Stimulated activated CD4-positive, alpha-beta T cell treated with anti-CD3 and anti-CD28 coated beads, Interleukin-1b, Interleukin-23, amount 100 ng/mL, for 48 hours (primary cell): ENCODE measurements at places on chromosomes 3 and 15.

GRCh38 chr3:125119752-125120378 is 64.1 kb upstream of the HEG1 start:
- DNase-seq = no peak

- DNase-seq = no peak
Measured at GRCh38 chr3:35640190-35641165, 1.2 kb downstream of the ARPP21 start.

- DNase-seq = no peak
Measured at GRCh38 chr15:52183562-52184173, 7.5 kb downstream of the GNB5 start.

- no peak for DNase-seq
Measured at GRCh38 chr3:191345334-191345733, 15.0 kb upstream of the UTS2B start.

GRCh38 chr3:24359645-24360462 is 134.8 kb downstream of the THRB start:
- DNase-seq = no peak

- no peak for DNase-seq
Measured at GRCh38 chr3:120326784-120327183, 22.4 kb downstream of the LRRC58 start.

GRCh38 chr15:40787344-40787841 is 17.6 kb downstream of the C15orf62 start:
- DNase-seq = peak; percentile 71

DNA sequence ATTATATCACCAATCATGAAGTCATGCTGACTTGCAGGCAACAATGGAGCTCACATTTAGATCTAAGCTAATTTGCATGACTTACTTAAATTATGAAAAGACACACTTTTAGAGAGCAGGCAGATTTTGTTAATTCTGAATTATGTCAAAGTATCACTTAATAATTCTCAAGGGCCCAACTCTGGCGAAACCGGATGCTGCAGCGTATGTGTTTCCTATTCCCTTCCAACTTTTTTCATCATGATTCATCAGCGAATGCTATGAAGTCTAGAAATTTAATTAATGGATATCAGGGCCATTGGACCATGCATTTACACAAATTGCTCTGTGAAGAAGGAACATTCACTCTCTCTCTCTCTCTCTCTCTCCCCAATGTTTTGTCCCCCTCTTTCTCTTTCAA is 63.5 kb upstream of the GOLGA8A start:
- DNase-seq = no peak

- no peak for DNase-seq
Measured at GRCh38 chr15:26129852-26130251, 266.7 kb upstream of the ATP10A start.

GRCh38 chr15:83435782-83436181 is 11.4 kb upstream of the SH3GL3 start:
- no peak for DNase-seq

- DNase-seq = no peak
Measured at GRCh38 chr3:55434789-55435188, 52.3 kb downstream of the WNT5A start.
